ENCODE measurements at places on chromosomes 1 and 21.

GRCh38 chr1:17067069-17067426 lies 13.2 kb upstream of the SDHB start:
- no peak for DNase-seq

DNA sequence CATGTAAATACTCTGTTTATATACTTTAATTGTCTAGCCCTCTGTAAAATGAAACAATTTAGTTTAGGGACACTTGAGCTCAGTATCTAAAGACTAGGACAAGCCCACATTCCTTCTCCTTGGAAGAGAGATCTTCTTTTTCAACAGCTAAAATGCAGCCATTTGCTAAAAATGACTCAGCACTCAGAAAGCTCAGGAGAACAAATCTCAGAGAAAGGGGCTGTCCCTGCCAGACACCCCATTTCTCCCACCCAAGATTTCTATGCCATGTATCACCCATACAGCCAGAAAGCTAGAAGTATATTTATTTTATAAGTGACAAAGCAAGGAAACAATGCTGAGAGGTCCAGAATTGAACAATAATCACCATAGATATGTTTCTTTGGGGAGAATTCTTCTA lies 23.2 kb upstream of the PRDX6 start:
- DNase-seq: no peak

GRCh38 chr1:202752774-202753173 lies 42.5 kb upstream of the SYT2 start:
- no peak for DNase-seq

DNA sequence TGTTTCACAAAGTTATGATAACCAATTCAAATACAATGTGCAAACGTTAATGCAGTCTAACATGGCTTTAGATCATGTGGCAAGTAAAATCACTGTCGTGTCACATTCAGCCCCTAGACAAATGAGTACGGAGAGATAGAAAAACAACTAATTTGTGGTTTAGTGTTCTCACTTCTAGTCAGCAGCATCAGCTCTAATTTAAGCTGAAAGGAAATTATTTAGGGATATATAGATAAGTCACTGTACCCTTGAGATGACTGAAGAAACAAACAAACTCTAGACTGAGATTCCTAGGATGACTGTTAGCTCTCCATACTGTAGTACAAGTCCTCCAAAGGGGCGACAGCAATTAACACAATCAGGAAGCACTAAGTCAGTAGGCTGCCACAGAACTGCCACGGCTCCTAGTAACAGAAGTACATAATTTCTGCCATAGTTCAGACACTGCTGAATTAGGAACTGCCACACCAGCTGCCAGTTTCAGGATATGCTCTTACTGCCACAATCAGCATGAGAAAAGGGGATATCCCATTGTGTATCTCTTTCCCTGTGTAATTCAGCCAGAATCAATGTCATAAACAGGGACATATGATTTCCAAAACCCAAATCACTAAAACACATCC lies 150.4 kb upstream of the NEGR1 start:
- DNase-seq: no peak

DNA sequence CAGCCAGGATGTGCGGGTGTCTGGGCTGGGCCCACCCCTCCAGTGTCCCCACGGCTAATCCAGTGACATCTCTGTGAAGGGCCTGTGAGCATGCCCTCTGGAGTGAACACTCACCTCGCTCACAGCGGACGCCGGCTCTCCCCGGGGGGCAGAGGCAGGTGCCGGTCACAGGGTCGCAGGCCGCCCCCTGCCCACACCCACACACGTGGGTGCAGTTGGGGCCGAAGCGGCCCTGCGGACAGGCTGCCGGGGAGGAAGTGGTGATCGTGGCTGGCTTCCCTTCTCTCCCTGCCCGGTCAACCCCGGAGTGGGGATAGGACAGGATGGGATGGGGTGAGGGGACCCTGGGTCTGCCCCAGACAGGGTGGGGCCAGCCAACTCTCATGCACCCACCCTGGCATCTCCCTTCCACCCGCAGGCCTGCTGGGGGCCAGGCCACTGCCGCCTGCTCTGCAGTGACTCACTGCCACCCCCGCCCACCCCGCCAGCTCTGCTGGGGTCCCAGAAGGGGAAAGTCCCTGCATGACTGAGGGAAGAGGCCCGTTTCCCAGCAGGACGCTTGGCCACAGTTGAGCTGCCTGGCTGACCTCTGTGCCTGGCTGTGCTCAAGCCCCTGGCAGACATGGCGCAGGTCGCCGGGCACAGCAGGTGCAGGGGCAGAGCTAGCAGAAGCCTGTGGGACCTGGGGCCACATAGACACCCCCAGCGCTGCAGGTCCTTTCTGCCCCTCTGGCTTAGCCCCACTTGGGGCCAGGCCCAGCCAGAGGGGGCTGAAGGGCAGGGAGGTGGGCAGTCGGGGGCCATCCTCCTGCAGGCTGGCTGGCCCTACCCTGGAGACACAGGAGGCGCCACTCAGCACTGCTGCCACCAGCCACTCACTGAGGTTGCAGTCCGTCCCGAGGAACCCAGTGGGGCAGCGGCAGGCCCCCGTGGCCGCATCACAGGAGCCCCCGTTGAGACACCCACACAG lies 41.6 kb downstream of the ARHGEF16 start:
- no peak for DNase-seq

- DNase-seq: no peak
These were observed 40.5 kb upstream of the ZNF326 start for GRCh38 chr1:89954401-89954800.

- no peak for DNase-seq
These were observed 17.3 kb downstream of the PI4KB start for GRCh38 chr1:151309811-151310323.

Measured in cortex of kidney (tissue), 1 donor.